Activated naive CD8-positive, alpha-beta T cell treated with anti-CD3 and anti-CD28 coated beads, Interleukin-2, amount 10 ng/mL, durations not matched to agents 7 days and 5 days (primary cell): ENCODE measurements at places on chromosomes 13 and 19.
A peak's percentile ranks its signal among the peaks of the same experiment; 100 is the strongest.

DNA sequence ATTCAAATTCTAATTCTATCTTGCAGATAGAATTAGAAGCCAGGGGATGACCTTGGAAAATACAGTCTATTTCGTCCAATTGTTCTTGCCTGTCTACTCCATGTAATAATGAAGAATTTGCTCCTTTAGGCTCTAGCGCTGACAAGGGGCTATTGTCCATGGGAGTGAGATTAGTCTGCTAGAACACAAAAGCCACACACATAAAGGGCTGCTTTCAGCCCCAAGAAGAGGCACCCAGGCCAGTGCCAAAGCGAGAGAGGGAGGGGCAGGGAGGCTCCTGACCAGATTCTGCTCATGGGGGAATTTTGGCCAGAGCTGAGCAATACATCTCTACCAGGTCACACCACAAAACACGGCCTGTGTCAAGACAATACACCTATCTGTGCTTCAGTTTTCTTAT is 1306.9 kb downstream of the UQCRFS1 start:
- no peaks in the 10 kb centered on the region for H3K27me3 ChIP-seq
- H3K36me3 ChIP-seq = no peaks in the 10 kb centered on the region
- no peaks in the 10 kb centered on the region for H3K4me1 ChIP-seq
- H3K27ac ChIP-seq = no peak overlapping the region

DNA sequence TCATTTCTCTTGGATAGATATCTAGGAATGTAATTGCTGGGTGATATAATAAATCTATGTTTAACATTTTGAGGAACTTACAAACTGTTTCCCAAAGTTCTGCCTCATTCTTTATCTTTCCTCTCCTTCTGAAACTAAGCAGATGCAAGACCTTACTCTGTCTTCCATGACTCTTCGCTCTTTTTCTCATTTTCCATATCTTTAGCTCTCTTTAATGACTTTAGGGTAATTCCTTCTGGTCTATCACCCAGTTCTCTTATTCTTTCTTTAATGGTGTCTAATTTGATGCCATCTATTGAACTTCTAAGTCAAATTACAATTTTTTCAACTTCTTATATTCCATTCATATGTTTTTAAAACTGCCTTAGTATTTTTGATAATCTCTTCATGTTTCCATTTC is 316.6 kb downstream of the POU4F1 start:
- H3K36me3 ChIP-seq = no peaks in the 10 kb centered on the region
- H3K27ac ChIP-seq = no peak overlapping the region
- no peaks in the 10 kb centered on the region for H3K27me3 ChIP-seq
- H3K4me3 ChIP-seq = no peak overlapping the region
- no peaks in the 10 kb centered on the region for H3K4me1 ChIP-seq

- H3K4me1 ChIP-seq = peaks cover 3% of the 10 kb centered on the region
- H3K36me3 ChIP-seq = no peaks in the 10 kb centered on the region
- no peak for DNase-seq
- peaks cover 10% of the 10 kb centered on the region for H3K27me3 ChIP-seq
- no peak overlapping the region for H3K27ac ChIP-seq
Observed at GRCh38 chr19:51615991-51616390, 14.2 kb downstream of the SIGLEC5 start.

- H3K4me3 ChIP-seq = no peak overlapping the region
- no peak for DNase-seq
- no peaks in the 10 kb centered on the region for H3K27me3 ChIP-seq
- H3K27ac ChIP-seq = no peak overlapping the region
Observed at GRCh38 chr13:109333893-109334651, 452.3 kb downstream of the IRS2 start.

DNA sequence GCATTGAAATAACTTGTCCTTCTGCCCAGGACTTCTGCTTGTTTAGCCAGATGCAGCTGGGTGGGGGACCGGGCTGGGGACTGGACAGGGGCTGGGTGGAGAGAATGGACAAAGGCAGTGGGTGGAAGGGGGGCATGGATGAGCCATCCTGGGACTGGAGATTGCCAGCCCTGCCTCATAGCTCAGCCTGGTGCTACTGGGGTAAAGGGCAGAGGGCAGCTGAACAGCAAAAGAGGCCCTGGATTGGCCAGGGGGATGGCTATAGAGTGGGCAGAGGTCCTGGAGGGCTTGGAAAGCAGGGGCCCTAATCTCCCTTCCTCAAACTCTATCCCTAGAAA is 17.7 kb upstream of the PLAUR start:
- no peak for DNase-seq
- H3K4me1 ChIP-seq = no peaks in the 10 kb centered on the region
- no peaks in the 10 kb centered on the region for H3K36me3 ChIP-seq
- no peak overlapping the region for H3K27ac ChIP-seq

GRCh38 chr19:51256155-51256625 is 5.3 kb downstream of the SIGLECL1 start:
- DNase-seq = no peak
- peaks cover 61% of the 10 kb centered on the region for H3K4me1 ChIP-seq
- H3K27me3 ChIP-seq = peaks cover 9% of the 10 kb centered on the region
- H3K4me3 ChIP-seq = peak overlapping the region; percentile 57
- peak overlapping the region; percentile 82 for H3K27ac ChIP-seq
- peaks cover 5% of the 10 kb centered on the region for H3K36me3 ChIP-seq

GRCh38 chr13:113815151-113816058 is 48.5 kb downstream of the GAS6 start:
- H3K4me3 ChIP-seq = peak overlapping the region; percentile 92
- H3K4me1 ChIP-seq = peaks cover 18% of the 10 kb centered on the region
- H3K27ac ChIP-seq = peak overlapping the region; percentile 73
- peak; percentile 50 for DNase-seq

- H3K36me3 ChIP-seq = peaks cover 3% of the 10 kb centered on the region
- no peak overlapping the region for H3K4me3 ChIP-seq
- no peaks in the 10 kb centered on the region for H3K27me3 ChIP-seq
- H3K4me1 ChIP-seq = peaks cover 18% of the 10 kb centered on the region
- no peak for DNase-seq
Observed at GRCh38 chr13:113819731-113820715, 43.9 kb downstream of the GAS6 start.

GRCh38 chr13:40043764-40044163 is 388.3 kb downstream of the COG6 start:
- H3K4me3 ChIP-seq = no peak overlapping the region
- H3K27me3 ChIP-seq = peaks cover 9% of the 10 kb centered on the region
- DNase-seq = no peak
- H3K27ac ChIP-seq = no peak overlapping the region
- H3K36me3 ChIP-seq = no peaks in the 10 kb centered on the region
- H3K4me1 ChIP-seq = peaks cover 4% of the 10 kb centered on the region

DNA sequence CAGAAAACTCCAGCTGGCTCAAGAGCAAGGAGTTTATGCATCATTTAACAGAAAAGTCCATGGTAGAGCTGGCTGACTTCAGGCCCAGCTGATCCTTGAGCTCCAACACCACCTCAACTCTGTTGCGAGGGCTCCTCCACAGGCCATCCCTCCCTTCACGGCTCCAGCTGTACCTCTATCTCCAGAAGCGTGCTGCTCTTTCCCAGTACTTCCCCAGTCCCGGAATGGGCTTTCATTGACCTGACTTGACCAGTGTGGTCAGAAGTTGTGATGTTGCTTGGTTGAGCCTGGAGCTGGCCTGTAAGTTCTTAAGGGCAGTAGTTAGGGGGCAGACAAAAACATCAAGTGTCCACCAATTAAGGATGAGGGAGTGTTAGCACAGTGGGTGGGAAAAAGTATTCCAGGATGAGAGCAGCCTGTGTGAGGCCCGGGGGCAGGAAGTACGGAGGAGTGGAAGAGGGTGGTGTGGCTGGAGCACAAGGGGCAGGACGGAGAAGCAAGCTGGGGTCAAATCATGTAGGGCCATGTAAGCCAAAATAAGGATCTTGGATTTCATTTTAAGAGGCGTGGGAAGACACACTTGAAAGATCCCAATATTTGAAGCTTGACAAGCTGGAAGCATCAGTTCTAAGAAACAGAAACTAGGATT is 24.0 kb downstream of the SKA3 start:
- H3K4me1 ChIP-seq = no peaks in the 10 kb centered on the region
- no peaks in the 10 kb centered on the region for H3K27me3 ChIP-seq
- peaks cover 22% of the 10 kb centered on the region for H3K36me3 ChIP-seq
- H3K27ac ChIP-seq = no peak overlapping the region
- no peak for DNase-seq
- no peak overlapping the region for H3K4me3 ChIP-seq

- no peak overlapping the region for H3K4me3 ChIP-seq
- no peaks in the 10 kb centered on the region for H3K4me1 ChIP-seq
- no peak for DNase-seq
- H3K36me3 ChIP-seq = no peaks in the 10 kb centered on the region
- no peak overlapping the region for H3K27ac ChIP-seq
Observed at GRCh38 chr19:30074741-30075715, 133.0 kb downstream of the URI1 start.

DNA sequence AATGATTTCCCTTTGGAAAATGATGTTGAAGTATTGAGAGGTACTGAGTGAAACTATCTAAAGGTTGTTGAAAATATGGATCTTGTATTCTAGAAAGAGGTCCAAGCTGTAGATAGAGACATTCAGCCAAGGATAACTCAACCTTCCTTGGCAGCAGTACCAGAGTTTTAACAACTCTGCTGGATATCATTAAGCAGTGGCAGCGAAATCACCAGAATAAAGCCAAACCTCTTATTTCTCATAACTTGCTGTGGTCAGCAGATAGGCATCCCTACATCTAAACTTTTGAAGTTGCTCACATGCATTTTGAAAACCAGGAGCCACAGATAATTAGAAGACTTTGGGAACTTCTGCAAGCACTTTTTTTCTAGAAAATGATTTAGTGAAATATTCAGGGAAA is 559.8 kb downstream of the IRS2 start:
- H3K4me3 ChIP-seq = no peak overlapping the region
- no peaks in the 10 kb centered on the region for H3K4me1 ChIP-seq
- DNase-seq = no peak
- no peak overlapping the region for H3K27ac ChIP-seq
- H3K27me3 ChIP-seq = peaks cover 1% of the 10 kb centered on the region
- H3K36me3 ChIP-seq = no peaks in the 10 kb centered on the region
